ENCODE measurements at places on chromosomes 13 and 19.

DNA sequence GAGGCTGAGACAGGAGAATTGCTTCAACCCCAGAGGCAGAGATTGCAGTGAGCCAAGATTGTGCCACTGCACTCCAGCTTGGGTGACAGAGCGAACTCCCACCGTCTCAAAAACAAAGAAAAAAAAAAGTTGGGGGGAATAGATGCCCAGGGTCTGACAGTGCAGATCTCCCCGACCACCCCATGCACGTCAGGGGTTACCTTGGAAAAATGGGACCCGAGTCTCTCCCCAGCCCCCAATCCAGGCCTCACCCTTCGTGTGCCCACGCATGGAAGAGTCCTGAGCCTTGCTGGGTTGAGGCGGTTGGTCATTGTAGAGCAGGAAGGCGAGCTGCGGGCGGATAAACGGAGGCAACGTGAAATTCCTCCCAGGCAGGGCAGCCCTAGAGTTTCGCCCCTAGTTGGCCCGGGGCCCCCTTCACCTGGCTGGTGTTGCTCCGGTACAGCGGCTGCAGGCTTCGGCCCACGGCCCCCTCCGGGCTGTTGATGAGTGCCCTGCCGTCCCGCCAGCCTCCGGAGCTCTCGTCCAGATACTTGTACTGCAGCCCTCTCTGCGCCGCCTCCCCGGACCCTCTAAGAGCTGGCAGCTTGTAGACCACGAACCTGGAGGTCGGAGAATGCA lies 588 bp downstream of the DNASE2 start:
- no peak for DNase-seq

DNA sequence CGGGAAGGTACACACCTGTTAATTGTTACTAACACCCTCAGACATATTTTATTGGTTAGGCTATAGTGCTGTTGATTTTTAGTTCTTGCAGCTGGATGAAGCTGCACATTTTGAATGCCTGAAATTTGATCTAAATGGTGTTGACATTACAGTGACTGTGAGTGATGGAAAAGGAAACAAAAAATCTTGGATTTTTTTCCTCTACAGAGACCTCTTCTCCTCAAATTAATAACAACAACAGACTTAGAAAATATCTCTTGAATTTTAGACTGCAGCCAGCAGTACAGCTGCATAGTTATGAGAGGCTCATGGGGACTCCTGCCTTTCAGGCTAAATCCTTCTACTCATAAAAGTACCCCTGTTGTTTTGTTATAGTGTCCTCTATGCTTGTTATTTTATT lies 500.5 kb upstream of the SPRY2 start:
- DNase-seq = no peak

DNA sequence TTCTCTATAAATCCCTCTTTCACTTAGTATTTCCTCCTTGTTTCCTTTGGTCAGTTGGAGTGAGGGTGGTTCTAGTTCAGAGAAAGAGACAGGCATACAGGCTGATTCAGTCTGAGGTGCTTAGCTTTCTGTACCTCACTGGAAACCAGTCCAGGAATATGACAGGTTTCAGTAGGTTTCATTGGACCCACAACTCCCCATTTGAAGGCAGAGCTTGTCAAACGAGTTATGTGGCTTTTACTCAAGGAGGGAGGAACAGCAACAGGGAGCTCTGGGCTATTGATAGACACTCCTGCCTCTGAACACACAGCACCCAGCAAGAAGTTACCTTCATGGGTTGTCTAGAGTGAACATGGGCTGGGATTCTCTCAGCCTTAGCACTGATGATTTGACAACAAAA lies 14.5 kb downstream of the ACTN4 start:
- no peak for DNase-seq

GRCh38 chr13:44801990-44802389 lies 187.3 kb downstream of the NUFIP1 start:
- DNase-seq = no peak

DNA sequence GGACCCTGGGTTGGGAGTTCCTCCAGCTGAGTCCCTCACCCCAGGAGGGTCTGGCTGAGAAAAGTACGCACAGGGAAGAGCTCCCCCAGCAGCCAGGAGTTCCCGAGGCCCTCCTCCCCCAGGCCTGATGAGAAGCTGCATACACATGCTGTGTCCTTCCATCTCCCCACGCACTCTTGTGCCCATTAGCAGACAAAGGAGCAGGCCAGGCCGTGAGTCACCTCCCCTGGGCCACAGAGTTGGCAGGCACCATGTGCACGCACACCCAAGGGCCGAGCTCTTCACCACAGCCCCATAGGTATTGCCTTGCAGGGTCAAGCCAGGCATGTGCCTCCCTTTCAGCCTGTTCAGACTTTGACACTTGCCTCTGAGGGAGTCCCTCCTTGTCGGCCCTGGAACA lies 17.5 kb downstream of the MAU2 start:
- no peak for DNase-seq

DNA sequence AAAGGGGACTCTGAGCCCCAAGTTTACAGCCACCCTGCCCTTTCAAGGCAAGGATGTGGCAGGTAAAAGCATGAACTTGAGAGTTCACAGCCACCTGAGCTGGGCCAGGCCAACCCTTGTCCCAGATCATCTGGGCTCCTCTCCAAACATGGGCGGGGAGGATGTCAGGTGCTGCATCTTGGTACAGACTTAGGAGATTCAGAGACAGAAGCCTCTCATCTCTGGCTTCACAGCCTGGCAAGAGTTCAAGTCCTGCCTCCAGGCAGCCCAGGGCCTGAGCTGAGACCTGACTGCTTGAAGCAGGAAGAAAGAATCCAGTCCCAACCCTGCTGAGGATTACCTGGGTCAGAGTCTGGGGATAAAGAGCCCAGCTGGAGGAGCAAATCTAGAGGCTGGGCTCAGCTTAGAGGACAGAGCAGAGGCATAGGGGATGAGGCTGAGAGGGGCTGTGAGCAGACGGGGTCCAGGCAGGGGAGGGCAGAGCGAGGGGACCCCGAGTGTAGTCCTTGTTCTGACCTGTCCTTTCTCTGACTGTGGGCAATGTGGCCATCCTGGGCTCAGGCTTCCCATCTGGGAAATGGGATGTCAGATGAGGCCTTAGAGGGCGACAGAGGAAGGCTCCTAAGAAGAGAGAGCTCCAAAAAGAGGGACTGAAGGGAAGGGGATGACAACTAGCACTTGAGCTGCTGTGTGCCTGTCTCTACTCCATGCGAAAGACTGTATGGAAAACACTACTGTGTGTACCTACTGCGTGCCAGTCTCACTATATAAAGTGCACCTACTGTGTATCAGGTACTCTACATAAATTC lies 6.6 kb upstream of the OR10H5 start:
- DNase-seq = no peak

GRCh38 chr19:12792051-12792852 lies 966 bp downstream of the JUNB start:
- peak; percentile 50 for DNase-seq

GRCh38 chr13:88937384-88937783 lies 1266.2 kb downstream of the SLITRK5 start:
- no peak for DNase-seq

DNA sequence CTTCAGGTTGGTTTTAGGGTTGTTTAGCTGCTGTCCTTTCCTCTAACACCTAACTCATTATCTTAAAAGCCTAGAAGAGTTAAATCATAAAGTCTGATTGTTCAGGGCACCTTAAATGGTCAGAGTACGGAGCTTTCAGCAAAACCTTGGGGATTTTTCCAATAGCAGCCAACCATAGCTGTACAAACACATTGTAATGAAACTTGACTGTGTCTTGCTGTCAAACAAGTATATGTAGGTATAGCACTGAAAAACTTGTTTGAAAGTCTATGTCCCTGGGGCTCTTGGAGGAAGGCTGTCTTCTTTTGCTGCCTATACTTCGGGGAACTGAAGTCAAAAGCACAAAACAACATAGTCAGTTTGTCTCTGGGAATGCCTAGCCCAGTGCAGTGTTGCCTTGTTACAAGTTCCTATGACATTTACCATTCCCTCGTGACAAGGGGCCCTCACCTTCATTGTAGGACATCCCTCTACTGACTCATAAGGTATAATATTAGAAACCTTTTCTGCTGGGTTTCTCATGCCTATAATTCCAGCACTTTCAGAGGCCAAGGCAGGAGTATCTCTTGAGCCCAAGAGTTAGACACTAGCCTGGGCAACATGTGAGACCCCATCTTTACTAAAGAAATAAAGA lies 474.5 kb upstream of the NBEA start:
- DNase-seq = no peak

DNA sequence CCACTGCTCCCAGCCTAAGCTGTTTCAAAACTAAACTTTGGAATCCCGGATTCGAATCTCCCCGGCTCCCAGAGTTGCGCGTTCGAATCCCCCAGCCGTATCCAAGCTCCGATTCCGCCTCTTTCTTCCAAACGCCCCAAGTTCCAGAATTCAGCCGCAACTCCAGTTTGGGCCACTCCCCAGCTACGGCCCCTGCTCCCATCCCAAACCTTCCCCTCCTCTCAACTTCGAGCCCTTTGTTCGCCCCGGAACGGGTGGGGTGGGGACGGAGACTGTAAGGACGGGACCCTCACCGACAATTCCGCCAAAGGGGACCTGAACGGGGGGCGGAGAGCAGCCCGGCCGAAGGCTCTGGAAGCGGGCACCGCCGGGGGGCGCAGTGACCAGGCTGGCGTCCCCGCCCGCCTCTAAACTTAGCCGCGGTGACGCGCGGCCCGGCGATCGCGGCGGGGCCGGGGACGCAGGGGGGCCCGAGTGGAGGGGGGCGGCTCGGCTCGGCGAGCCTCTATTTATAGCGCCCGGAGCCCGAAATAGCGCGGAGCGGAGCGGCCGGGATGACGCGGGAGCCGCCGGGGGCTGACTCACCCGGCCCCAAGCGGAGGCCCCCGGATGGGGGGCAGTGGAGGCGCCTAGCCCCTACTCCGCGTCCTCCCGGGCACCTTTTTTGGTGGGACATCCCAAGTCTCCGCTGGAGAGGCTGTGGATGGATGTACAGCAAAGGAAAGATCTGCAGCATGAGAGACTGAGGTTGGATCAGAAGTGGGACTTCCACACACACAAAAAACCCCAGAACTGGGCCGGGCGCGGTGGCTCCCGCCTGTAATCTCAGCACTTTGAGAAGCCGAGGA lies 4.9 kb upstream of the ERCC1 start:
- DNase-seq = no peak
